ENCODE measurements at places on chromosomes 13 and 19. TPM values are rescaled to one million over a fixed set of nuclear protein-coding genes. Genes with fewer than 3 reads are reported as not detected.

- no peak for DNase-seq
Observed at GRCh38 chr13:52849291-52850071, 1.0 kb upstream of the PCDH8 start.

DNA sequence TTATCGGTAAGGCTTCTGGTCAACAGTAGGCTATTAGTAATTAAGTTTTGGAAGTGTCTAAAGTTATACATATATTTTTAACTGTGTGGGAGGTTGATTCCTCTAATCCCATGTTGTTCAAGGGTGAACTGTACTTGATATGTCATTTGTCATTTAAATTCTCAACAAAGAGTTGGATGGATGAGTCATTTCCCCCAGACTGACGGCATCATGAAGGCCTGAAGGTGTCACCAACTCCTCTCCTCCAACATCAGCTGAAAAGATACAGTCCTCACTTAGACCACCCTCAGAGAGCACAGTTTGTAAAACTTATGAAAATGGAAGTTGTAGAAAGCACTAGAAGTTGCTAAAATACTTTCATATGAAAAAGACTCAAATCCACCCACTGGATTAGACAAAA is 48.8 kb downstream of the DCLK1 start:
- DNase-seq, result no peak

DNA sequence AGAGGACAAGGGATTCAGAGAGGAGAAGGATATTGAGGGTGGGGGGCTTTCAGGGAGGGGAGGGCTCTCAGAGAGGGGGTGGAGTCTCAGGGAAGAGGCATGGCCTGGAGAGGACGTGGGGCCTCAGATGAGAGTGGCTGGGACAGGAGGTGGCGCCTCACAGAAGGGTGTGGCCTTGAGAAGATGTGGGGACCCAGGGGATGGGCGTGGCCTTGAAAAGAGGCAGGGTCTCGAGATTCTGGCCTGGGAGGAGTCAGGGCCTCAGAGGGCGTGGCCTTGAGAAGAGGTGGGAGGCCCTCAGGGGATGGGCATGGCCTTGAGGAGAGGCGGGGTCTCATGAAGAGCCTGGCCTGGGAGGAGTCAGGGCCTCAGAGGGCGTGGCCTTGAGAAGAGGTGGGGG is 23.7 kb upstream of the TNFSF14 start:
- no peak for DNase-seq

- no peak for DNase-seq
Observed at GRCh38 chr19:45995715-45996385, 583 bp downstream of the CCDC61 start.

GRCh38 chr13:26762745-26763345 is 2.3 kb upstream of the GPR12 start:
- no peak for DNase-seq

DNA sequence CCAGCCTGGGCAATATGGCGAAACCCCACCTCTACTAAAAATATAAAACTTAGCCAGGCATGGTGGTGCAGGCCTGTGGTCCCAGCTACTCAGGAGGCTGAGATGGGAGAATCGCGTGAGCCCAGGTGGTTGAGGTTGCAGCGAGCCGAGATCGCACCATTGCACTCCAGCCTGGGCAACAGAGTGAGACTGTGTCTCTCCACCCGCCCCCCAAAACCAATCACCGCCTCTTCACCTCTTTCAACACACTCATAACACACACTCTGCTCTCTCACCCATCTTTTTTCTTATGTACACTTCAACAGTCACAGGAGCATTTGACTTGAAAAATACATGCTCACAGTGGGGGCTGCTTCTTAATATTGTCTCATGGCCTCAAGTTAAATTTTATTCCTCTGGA is 76.8 kb downstream of the ESD start:
- no peak for DNase-seq

- DNase-seq, result no peak
Observed at GRCh38 chr19:40381321-40381720, 8.7 kb downstream of the HIPK4 start.

- DNase-seq, result no peak
Observed at GRCh38 chr19:1811942-1812425, at the start of gene ATP8B3. TSS of gene ATP8B3 (minus strand) at chr19:1812276. CDS start at chr19:1811736, 540 bp downstream.

DNA sequence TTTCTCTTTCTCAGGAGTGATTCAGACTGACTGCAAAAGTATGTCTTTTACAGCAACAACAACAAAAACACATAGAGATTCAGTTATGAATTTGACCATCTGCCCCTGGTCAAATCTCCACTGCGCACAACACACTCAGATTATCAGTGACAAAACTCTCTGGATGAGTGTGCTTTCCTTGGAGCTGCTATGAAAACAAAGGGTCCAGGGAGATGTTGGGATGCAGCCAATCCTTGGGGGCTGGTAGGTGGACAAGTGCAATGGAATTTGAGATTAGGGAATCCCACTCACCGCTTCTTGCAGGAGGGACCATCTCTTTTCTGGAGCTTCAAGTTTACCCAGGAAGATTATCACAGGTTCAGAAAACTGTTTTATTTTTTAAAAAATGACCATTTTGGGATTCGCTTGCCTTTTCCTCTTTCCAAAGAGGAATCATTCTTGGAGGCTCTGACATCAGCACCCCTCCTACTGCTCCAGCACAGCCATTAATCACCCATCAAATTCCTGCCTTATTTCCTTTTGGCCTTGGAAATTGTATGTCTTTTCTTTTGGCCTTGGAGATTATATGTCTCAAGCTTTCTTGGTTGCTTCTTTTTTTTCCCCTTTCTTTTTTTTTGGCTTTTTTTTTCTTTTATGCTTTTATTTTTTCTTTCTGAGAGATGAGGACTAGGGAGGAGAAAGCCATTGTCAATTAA is 311.8 kb downstream of the TSHZ3 start:
- DNase-seq, result no peak

- no peak for DNase-seq
Observed at GRCh38 chr19:3398114-3398899, 31.9 kb downstream of the NFIC start.

DNA sequence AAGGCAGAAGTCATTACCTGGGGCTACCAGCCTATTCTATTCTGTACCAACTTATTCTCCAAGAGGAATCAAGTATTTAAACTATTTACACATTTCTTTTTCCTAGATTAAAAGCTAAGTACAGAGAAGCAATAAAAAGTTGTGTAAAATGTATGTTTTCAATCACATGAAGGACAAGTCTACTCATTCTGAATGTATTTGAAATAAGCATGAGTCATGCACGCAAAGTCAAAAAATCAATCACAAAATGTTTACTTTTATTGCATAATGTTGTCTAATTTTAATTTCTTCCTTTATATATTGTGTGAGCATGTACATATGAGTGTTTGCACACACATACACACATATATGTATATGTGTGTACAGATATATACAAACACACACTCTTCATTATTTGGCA is 136.7 kb downstream of the DACH1 start:
- no peak for DNase-seq

- DNase-seq, result no peak
Observed at GRCh38 chr13:50691176-50691680, 152.3 kb downstream of the DLEU7 start.

- no peak for DNase-seq
Observed at GRCh38 chr19:48987323-48987722, 5.8 kb downstream of the GYS1 start.

DNA sequence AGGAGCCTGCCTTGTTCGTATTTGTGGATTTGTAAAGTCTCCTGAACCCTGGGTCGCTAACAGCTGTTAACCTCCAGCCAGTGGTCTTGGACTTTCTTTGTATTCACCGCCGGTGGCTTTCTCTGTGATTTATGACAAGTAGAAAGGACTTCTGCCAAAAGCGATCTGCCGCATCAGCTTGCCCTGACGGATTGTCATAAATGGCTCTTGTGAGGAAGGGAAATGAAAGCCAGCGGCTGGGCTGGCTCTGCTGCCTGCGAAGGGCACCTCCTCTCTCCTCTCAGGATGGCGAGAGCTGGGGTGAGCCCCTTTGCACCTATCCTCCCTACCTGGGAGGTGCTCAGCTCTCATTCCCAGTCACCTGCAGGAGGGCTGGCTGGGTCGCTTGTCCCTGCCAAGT is 25.6 kb downstream of the DHRS12 start:
- no peak for DNase-seq

- peak; percentile 66 for DNase-seq
Observed at GRCh38 chr19:44847144-44848035, 1.3 kb downstream of the NECTIN2 start.

DNA sequence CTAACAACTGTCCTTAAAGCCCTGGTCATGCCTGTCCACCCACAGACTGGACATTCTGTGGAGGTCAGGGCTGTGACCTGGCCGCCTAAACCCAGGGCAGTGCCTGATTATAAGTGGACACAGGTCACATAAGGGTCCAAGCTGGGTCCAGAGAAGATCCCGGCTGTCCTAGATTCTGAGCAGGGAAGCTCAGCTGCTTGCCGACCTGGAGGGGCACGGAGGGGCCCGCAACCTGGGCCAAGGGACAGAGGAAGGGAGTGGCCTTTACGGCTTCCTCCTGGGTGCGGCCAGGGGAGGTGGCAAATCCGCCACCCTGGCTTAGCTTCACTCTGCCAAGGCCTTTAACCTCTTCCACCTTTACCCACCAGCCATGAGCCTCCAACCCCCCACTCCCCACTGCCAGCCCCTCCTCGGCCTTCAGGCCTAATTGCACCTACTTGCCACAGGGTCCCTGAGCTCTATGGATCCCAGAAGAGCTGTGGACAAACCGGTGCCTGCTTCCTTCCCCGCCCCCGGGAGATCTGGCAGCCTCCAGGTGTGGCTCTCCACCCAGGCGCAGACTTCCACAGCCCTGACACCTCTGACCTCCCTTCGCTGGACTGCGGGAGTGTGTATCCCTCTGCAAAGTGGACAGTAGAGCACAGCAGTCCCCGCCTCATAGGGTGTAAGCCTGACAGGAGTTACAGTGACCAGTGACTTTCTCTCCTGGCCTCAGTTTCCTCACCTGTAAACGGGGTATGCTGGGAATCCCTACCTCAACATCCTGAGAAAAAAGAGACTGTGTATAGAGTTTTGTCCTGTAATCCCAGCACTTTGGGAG is 1.7 kb downstream of the CD320 start:
- DNase-seq, result no peak

DNA sequence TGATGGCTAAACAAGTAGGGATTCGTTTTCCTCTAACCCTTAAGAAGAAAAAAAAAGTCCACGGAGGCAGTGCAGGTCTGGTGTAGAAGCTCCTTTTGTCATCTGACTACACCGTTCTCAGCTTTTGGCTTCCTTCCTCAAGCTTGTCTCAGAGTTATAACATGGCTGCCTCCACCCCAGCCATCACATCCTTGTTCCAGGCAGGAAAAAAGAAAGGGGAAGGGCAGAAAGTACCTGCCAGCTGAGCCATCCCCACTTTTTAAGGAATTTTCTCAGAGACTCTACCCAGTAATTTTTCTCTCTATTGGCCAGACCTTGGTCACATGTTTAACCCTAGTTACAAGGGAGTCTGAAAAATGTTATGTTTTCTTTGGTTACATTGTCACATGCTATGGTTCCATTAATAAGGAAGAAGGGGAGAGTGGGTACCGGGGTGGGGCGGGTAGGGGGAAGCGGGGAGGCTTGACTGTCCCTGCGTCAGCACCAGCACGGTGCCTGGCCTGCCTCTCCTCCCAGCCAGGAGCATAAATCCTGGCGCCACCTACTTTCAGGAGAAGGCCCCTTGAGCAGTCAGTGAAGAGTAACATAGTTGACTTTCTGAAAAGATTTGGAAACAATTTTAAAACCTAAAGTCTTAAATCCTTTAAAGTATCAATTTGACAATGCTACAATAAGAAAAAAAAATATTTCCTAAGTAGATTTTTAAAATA is 11.1 kb downstream of the FAM124A start:
- no peak for DNase-seq

- no peak for DNase-seq
Observed at GRCh38 chr19:50458396-50459066, 17.8 kb upstream of the EMC10 start.

GRCh38 chr19:33622809-33623511 is 1.2 kb downstream of the CHST8 start:
- no peak for DNase-seq

- DNase-seq, result no peak
Observed at GRCh38 chr13:77415253-77416071, 88.6 kb upstream of the MYCBP2 start.

The ENOX1 gene
- polyA plus RNA-seq, result 8.8 TPM

The POU2F2 gene
- polyA plus RNA-seq, result 1.4 TPM

The CDADC1 gene
- polyA plus RNA-seq, result 13.4 TPM

The CLDND2 gene
- 1.3 TPM for polyA plus RNA-seq

The EGLN2 gene
- polyA plus RNA-seq, result 72.4 TPM

The METTL21C gene
- 0.21 TPM for polyA plus RNA-seq

The ERICH4 gene
- 2.3 TPM for polyA plus RNA-seq

Measured in right renal pelvis (tissue), 4 donors.